ENCODE measurements at places on chromosomes 5 and 9.

GRCh38 chr9:99881769-99882168 is 24.7 kb upstream of the STX17 start:
- no peak for DNase-seq

GRCh38 chr9:2628919-2629318 is 7.3 kb downstream of the VLDLR start:
- no peak for DNase-seq

GRCh38 chr5:124034963-124035362 is 523.0 kb downstream of the CSNK1G3 start:
- no peak for DNase-seq

DNA sequence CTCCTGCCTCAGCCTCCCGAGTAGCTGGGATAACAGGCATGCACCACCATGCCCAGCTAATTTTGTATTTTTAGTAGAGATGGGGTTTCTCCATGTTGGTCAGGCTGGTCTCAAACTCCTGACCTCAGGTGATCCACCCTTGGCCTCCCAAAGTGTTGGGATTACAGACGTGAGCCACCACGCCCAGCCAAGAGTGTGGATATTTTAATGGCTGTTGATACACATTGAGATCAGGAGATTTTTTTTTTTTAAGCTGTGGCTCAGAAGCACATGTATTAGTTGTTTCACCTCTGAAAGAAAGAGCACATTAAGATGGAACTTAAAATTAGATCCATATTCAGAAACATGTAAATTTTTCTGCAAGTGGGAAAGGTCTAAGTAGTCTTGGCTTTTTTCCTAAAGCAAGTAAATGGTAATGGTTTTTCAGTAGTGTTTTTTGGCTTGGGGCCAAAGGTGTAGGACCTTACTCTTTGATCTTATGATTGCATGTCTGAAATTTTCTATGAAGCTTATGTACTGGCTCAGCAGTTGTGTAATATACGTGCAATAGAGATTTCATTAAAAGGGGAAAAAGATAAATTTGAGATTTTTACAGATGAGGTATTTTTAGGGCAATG is 9.9 kb downstream of the RBM27 start:
- DNase-seq = no peak

DNA sequence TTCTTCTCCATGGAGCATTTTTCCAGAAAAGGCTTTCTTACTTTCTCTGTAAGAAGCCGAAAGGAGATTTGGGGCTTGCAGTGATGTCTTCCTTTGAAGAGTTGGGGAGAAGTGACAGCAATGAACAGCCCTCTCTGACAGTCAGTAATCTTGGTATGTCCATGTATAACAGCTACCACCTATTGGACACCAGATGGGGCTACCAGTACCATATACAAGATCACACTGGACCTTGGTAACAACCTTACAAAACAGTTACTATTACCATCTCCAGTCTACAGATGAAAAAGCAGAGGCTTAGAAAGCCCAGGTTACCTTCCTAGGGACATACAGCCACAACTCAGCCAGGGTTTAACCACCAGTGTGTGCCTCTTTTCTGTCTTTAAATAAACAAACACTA is 272.7 kb upstream of the TRPC7 start:
- DNase-seq = no peak

DNA sequence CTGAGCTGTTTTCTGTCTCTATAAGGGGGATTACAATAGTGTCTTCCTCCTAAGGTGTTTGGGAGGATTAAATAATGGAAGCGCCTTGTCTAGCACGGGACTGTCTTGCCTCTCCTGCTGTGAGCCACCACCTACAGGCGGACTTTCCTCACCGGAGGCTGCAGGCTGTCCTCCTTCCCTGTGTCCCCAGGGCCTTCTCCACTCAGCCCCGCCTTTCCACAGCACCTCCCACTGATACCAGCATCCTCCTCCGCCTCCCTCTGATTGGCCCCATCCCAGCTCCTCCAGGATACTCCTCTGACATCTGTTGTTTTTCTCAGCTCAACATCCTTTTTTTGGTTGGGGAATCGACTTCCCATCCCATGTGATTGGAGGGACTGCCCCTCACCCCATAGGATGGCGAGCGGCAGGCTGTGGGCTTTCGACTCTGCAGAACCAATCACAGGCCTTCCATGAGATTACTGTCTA is 851 bp upstream of the ZDHHC12 start:
- DNase-seq = no peak

DNA sequence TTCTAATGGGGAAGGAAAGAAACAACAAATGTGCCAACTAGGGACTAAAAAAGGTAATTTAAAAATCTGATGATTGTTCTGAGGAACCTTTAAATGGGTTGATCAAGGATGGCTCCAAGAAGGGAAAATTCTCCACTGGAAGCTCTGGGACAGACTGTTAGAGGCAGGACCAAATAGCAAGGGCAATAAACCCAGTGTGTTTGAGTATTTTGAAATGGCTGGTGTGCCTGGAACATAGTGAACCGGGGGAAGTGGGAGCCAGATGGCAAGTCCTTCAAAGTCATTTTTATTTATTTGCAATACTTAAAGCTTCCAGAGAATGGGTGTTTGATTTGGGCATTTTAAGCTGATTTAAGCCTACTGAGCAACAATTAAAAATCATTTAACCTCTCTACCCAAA is 587.7 kb upstream of the MEF2C start:
- DNase-seq = no peak

DNA sequence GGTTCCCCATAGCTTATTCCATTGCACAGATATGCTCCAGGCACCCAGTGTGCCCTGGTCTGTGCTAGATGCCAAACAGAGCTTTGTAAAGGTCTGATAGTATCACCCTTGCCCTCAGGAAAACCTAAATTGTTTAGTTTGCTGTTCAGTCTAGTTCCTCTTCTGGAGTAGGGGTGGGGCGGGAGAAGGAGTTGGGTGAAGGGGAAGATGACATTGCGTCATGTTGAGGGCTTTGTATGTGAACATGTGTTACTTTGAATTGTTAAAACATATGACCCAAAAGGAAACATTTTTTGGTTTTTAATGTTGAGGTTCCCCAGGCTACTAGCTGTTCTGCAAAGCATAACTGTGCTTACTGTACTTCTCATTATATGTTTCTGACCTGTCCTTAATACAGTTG is 40.6 kb downstream of the HACD4 start:
- DNase-seq = no peak

DNA sequence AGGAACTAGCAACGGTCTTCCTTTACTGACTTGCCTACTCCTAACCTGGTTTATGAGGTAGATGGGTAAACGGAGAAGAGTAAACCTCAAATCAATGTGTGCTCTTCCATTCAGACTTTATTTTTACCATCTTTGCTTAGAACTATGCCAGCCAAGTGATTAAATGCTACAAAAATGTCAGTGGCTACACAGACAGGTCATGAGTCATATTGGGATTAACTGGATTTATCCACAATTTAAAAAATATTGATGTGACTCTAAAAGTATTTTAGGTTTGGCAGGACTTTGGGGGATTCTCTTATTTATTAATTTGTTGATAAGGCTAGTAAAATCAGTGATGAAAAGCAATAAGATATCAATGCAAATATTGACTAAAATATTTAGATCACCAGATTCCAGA is 275.0 kb downstream of the PLK2 start:
- no peak for DNase-seq

DNA sequence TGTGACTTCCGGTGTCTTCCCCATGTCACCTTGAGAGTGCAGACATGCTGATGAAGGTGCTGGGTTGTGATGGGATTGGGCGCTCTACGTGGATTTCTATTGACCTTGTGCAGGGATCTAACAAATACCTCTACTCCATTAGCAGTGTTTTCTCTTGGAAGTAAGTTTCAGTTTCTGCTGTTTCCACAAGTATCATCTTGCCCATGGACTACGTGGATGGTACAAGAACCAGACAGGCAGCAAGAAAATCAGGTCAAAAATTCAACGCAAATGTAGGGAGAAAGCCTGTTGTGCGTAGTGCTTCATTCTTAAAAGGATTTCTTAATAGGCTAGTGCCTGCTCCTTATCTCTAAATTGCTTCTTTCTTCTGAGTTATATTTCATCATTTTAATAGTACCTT is 60.8 kb downstream of the AOPEP start:
- DNase-seq = no peak

DNA sequence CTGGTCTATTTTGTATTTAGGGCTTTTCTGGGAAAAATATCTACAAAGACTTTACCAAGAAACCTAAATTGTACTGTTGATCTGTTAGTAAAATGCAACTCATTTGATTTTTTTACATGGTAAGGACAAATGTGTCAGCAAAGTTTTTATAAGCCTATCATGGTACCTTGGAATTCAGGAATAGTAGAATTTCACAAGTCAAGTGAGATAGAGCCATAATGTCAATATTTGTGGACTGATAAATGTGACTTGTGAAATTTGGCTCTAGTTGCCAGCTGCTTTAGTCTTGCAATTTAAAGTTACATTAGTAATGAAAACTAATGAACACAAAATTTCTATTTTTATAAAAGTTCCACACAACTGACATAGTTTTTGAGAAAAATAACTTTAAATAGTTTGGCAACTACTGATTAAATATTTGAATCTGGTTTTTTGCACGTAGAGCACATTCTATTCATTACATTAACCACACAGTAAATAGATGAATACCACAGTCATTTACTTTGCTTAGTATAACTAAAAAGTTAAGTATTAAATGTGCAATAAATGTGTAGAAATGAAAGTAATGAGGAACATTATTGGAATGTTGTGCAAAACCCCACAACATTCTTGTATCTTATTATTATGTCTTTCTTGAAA is 41.2 kb upstream of the RIOK2 start:
- DNase-seq = no peak

- no peak for DNase-seq
Observed at GRCh38 chr5:171157775-171158174, 151.3 kb upstream of the TLX3 start.

- no peak for DNase-seq
Observed at GRCh38 chr9:97856857-97857605, 4.0 kb downstream of the FOXE1 start.

DNA sequence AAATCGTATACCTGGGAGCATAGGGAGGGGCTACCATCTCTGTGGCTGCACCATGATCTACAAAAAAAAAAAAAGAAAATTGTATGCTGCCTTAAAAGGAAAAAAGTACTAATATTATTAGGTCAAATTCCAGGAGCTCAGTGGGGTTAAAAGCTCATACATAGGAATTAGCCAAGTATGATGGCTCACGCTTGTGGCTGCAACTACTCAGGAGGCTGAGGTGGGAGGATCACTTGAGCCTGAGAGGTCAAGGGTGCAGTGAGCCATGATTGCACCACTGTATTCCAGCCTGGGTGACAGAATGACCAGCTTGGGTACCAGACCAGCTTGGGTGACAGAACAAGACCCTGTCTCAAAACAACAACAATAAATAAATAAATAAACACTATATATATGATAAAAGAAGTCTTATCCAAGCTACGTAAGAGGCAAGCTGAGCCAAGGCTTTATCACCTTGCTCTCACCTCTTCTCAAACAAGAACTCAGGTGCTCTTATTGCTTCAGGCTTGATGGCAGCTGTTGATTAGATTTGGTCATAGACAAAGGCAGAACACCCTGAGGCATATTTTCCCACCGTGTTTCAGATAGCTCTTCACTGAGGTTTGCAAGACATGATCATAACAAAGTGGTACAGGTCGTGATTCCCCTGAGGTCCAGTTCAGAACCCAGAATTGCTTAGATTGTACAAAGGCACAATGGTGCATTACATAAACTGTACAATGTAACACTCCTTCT is 3.3 kb upstream of the FBXW11 start:
- DNase-seq = no peak

DNA sequence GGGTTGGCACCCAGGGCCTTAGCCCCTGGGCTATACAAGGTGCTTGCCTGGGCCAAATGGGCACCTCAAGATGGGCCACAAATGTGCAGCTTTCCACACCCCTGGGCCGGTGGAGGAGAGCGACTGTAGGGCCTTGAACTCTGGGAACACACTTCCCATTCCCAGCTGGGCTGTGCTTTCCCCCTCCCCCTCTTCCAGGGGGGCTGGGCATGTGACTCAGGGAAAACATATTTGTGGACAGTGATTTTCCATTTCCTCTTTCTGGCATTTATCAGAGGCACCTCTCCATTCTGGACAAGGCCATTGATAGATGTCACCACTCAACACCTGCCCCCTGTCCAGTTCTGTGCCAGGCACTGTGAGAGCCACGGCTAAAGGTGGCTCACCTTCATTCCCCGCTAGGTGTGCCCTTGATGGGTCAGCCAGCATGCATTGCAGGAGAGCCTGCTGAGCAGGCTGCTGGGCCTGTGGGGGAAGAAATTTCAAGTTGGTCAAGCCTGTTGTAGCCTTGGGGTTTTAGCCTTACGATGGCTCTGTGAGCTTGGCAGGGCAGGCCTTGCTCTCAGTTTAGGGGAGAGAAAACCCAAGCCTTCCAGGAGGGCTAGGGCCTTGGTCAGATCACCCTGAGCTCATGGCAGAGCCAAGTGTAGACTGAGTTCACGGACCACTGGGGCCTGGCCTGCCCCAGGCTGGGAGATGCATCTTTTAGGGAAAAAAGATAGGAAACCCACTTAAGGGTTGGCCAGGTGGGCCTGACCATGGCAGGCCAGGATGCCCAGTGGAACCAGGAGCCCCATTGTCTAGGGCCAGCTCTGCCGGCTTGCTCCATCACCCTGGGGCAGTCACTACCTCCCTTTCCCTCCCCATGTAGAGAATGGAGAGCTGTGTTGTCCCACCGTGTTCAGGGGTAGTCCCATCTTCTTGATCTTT is 113.9 kb downstream of the DAB2IP start:
- no peak for DNase-seq

DNA sequence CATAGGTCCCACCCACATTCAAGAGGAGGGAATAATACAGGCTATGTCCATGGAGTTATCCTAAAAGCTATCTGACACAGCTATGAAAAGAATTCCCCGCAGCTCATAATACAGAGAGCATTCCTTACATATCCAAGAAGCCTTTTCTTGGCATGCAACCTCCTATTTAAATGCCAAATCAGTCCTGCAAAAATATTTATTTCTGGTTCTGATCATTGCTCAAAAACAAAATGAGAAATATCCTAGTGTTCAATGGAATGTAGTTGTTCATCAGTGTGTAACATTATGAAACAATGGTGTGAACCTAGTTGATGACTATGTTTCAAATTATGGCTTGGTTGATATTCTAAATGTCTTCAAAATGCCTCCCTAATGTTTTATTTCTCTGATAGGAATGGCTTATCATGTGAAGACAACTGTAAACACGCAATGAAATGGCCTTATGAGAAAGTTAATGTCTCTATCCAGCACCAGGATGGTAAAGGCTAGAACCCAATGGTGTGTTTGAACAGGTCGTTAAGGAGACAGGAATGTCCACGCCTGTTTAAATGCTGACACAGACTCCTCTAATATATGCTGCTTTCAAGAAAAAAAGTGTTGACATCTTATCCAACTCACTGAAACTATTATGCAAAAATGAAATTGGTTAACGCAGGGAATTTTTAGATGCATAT is 126.7 kb upstream of the CDH6 start:
- no peak for DNase-seq

- DNase-seq = peak; percentile 31
Observed at GRCh38 chr9:128254855-128255759, 20.7 kb downstream of the GOLGA2 start.
